ENCODE measurements at places on chromosomes 3 and 15. TPM values are rescaled to one million over a fixed set of nuclear protein-coding genes. Genes with fewer than 3 reads are reported as not detected.

CD47 gene
- total RNA-seq, result 65.4 TPM

C2CD4A gene
- total RNA-seq, result 1.5 TPM

OIP5 gene
- total RNA-seq, result 8.3 TPM

PLA2G4E gene
- not detected for total RNA-seq

NCEH1 gene
- total RNA-seq, result 9.6 TPM

TPRG1 gene
- total RNA-seq, result 0.27 TPM

PLA2G4D gene
- not detected for total RNA-seq

LMOD3 gene
- total RNA-seq, result not detected

ADAMTS7 gene
- total RNA-seq, result 10.7 TPM
